ENCODE measurements at places on chromosomes 1 and 21. TPM values are rescaled to one million over a fixed set of nuclear protein-coding genes. Genes with fewer than 3 reads are reported as not detected.

OR2T2 gene
- total RNA-seq, result not detected

CORT gene
- total RNA-seq, result 1.6 TPM

STUM gene
- not detected for total RNA-seq

CELSR2 gene
- 19.0 TPM for total RNA-seq

PLCH2 gene
- 1.5 TPM for total RNA-seq

WNT2B gene
- total RNA-seq, result 1.1 TPM

GRCh38 chr1:217540321-217540720 is 90.6 kb downstream of the GPATCH2 start:
- no peak overlapping the region for H3K4me3 ChIP-seq
- no peaks in the 10 kb centered on the region for H3K27me3 ChIP-seq
- no peaks in the 10 kb centered on the region for H3K4me1 ChIP-seq
- H3K36me3 ChIP-seq, result no peaks in the 10 kb centered on the region

DNA sequence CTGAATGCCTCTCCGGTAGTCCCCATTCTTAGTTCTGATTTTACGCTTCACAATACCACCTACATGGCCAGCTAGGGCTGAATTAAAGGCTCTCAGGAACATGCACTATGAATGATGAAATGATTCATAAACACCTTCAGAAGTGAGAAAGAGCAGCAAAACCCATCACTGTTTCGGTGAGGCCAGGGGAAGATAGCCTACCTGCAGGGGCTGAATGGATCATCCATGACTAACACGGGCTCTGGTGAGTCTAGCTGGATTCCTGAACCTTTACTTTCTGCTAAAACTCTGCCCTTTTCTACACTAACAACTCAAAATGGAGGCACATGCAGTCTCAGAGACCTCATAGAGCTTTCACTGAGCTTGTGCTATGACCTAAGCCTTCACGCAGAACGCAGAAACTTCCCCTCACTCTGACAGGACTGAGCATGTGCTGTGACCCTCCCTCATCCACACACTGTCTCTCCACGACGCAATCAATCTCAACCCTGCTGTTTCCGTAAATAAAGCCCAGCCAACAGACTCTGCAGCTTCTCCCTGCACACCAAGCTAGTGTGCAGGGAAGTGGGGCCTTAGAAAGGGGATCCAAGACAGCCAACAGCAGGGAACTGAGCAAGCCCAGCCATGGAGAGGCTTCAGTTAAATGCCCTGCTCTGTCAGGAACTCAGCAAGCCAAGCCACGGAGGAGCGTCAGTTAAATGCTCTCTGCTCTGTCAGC is 207.8 kb downstream of the SLC45A1 start:
- H3K4me3 ChIP-seq, result peak overlapping the region; percentile 55
- H3K4me1 ChIP-seq, result peaks cover 18% of the 10 kb centered on the region
- H3K36me3 ChIP-seq, result no peaks in the 10 kb centered on the region
- H3K27ac ChIP-seq, result peak overlapping the region; percentile 65

DNA sequence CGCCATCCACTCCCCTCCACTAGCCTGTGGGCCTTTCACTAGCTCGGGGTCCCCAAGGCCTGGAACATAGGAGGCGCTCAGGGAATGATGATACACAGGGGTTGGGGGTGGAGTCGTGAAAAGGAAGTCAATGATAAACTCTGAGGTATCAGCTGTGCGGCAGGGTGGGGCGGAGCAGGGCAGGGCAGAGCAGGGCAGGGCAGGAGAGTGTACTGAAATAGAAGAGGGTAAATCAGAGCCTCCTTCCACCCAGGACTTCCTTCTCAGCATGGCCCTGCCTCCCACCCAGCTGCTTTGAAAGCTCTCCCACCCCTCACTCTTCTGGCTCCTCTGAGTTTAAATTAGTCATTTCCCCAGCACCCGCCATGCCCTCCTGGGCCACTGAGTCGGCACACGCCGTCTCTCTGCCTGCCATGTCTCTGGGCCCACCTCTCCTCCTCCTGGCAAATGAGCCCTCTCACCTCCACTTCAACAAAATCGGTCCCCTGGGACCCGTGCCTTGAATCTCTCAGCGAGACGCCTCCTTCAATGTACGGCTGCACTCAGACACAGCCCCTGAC is 16.9 kb downstream of the CAPZB start:
- DNase-seq, result no peak
- H3K4me1 ChIP-seq, result peaks cover 16% of the 10 kb centered on the region
- H3K27ac ChIP-seq, result no peak overlapping the region
- no peaks in the 10 kb centered on the region for H3K27me3 ChIP-seq
- H3K4me3 ChIP-seq, result no peak overlapping the region
- H3K36me3 ChIP-seq, result no peaks in the 10 kb centered on the region

GRCh38 chr21:29155118-29155932 is 24.9 kb downstream of the MAP3K7CL start:
- no peaks in the 10 kb centered on the region for H3K27me3 ChIP-seq
- no peaks in the 10 kb centered on the region for H3K4me1 ChIP-seq
- no peak overlapping the region for H3K4me3 ChIP-seq
- DNase-seq, result no peak

GRCh38 chr1:76371941-76372340 is 297.4 kb downstream of the ST6GALNAC3 start:
- H3K4me1 ChIP-seq, result no peaks in the 10 kb centered on the region
- no peaks in the 10 kb centered on the region for H3K36me3 ChIP-seq
- H3K27me3 ChIP-seq, result no peaks in the 10 kb centered on the region
- DNase-seq, result no peak

DNA sequence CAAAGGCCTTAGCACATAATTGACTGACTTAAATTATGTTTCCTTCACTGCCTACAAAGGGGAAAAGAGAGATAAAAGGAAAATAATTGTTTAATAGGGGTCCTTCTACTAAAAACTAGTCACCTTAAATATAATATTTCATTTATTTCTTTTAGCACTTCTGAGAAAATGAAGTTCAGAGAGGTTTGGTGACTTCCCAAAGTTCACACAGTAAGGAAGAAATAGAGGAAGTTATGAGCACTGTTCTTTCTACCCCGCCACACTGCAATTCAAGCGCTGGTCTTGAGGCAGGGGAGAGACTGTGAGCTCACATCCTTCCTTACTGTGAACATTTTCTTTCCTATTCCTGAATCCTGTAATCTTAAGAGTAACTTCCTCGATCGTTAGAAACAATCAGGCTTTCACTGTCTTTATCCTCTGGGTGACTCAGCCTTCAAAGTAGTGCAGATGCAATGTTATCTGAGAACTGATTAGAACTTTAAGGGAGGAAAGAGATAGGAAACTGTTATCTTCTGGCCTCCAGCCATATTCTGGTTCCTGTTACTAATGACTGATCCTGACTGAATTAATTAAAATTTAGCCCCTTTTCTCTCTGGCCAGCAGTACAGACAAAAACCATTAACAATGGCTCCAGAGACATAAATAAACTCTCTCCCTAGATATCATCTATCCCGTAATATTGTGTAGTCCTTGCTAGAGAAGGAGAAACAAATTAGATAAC is 6.8 kb downstream of the RGS5 start:
- no peak overlapping the region for H3K4me3 ChIP-seq
- no peak overlapping the region for H3K27ac ChIP-seq
- no peak for DNase-seq
- H3K4me1 ChIP-seq, result no peaks in the 10 kb centered on the region

DNA sequence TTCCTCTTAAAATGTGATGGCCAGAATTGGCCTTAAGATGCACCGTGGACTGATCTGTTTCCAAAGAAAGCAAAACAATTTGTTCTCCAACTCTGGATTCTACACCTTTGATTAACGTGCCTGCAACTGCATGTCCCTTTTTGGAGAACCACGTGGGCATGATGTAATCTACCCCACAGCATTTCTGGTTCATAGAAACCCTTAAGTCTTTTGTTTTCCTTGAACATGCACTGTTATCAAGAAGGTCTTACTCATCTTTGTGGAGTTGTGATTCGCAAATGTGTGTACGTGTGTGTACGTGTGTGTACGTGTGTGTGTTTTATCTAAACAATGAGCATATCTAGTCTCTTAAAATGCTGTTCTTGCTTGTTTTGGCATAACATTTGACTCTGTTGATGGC is 57.8 kb downstream of the LPAR3 start:
- no peak for DNase-seq
- H3K27me3 ChIP-seq, result no peaks in the 10 kb centered on the region
- H3K4me1 ChIP-seq, result peaks cover 32% of the 10 kb centered on the region
- H3K27ac ChIP-seq, result peak overlapping the region; percentile 29

GRCh38 chr21:42565886-42566523 is 52.4 kb downstream of the SLC37A1 start:
- no peak overlapping the region for H3K27ac ChIP-seq
- no peaks in the 10 kb centered on the region for H3K36me3 ChIP-seq
- H3K4me3 ChIP-seq, result no peak overlapping the region
- H3K4me1 ChIP-seq, result no peaks in the 10 kb centered on the region

GRCh38 chr1:201702936-201703335 is 126.0 kb upstream of the IPO9 start:
- no peak for DNase-seq
- no peak overlapping the region for H3K4me3 ChIP-seq
- H3K4me1 ChIP-seq, result no peaks in the 10 kb centered on the region
- H3K36me3 ChIP-seq, result no peaks in the 10 kb centered on the region
- no peaks in the 10 kb centered on the region for H3K27me3 ChIP-seq

GRCh38 chr1:63148825-63149645 is 173.3 kb upstream of the FOXD3 start:
- H3K27ac ChIP-seq, result no peak overlapping the region
- no peaks in the 10 kb centered on the region for H3K4me1 ChIP-seq
- no peaks in the 10 kb centered on the region for H3K36me3 ChIP-seq
- H3K27me3 ChIP-seq, result 0 out of 2 replicates have a peak, but pooled peaks cover 9% of the 10 kb centered on the region

DNA sequence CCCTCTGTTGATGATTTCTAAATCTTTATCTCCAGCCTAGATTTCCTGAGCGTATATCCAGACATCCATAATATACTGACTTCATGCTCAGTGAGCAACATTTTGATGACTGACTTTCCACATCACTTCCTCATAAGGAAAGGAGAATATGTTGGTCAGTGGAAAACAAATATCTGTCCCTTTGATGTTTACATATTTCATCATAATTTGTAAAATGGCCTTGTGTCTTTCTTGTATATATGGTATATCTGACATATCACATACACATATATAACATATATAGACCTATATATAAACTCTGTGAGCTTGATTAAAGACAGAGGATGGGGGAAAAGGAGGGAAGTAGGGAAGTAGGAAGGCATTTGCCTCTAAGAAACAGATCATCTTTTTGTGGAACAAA is 18.6 kb downstream of the ZBTB8A start:
- H3K27ac ChIP-seq, result no peak overlapping the region
- no peaks in the 10 kb centered on the region for H3K36me3 ChIP-seq
- H3K4me1 ChIP-seq, result no peaks in the 10 kb centered on the region
- H3K27me3 ChIP-seq, result no peaks in the 10 kb centered on the region
- no peak for DNase-seq

DNA sequence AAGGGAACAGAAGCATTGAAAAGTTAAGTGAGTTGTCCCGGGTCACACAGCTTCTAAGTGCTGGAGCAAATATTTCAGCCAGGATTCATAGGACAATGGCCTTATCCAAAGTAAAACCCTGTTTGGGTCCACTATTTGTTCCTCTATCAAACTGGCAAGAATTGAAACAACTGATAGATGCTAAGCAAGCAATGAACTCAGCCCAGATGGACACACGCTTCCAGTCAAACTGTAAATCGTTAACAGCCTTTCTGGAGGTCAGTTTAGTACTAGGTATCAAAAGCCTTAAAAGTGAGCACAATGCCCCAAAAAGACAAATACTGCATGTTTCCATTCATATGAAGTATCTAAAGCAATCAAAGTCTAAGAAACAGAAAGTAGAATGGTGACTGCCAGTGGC is 779 bp upstream of the SVBP start:
- H3K27me3 ChIP-seq, result no peaks in the 10 kb centered on the region
- H3K27ac ChIP-seq, result no peak overlapping the region
- no peak for DNase-seq
- H3K4me1 ChIP-seq, result peaks cover 31% of the 10 kb centered on the region
- H3K36me3 ChIP-seq, result no peaks in the 10 kb centered on the region

DNA sequence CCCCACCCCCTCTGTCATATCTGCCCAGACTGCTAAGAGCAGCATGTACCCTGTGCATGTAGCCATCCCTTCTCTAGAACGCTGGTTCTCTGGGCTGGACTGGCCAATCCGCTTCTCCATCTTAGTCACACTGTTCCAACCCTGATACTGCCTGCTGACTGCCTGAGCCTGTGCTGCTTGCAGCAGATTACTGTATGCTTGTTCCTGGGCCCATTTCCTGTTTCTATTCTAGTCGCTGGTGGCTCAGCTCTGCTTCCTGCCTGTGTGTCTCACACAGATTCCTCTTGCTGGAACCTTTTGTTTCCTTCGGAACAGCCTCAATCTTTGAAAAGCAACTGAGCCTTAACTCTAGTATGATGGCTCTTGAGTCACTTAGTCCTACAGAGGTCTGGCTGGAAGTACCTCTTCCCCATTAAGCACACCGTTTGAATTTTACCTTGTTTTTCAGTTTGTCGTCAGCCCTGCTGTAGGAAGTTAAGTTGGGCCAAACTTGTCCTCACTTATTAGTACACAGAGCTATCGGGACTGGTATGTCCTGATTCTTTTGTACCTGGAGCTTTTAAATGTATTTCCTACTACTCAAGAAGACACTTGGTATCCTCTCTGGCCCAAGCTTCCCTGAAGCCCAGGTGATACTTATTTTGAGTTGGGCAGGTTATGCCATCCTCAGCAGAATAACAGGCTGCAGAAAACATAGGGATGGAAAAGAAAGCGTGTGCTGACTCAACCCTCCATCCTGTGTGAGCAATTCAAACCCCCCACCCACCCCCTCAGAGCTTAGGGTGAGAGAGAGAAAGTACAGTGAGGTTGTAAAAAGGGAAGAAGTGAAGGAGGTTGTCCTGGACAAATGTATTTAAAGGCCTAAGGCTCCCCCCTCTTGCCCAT is 43.4 kb upstream of the PIGV start:
- H3K36me3 ChIP-seq, result peaks cover 6% of the 10 kb centered on the region
- no peaks in the 10 kb centered on the region for H3K27me3 ChIP-seq
- DNase-seq, result no peak
- no peaks in the 10 kb centered on the region for H3K4me1 ChIP-seq
- no peak overlapping the region for H3K27ac ChIP-seq
- H3K4me3 ChIP-seq, result no peak overlapping the region

DNA sequence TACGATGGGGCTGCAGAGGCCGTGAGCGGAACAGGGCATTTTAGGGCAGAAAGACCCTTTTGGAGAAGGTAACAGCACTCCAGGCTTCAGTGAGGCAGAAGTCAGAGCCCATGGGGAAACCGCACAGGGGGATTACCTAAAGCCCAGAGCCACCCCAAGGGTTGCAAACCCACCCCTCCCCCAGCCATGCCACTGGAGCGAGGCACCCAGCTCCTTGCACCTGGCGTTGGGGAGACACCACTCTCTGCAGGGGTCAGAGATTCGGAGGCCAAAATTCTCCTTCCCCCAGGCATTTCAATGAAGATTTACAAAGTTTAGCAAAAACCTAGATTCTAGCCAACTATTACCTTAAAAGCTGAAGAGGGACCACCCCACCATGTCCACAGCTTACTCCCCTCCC is 38.4 kb upstream of the CCDC27 start:
- H3K27me3 ChIP-seq, result peaks cover 60% of the 10 kb centered on the region
- no peak overlapping the region for H3K4me3 ChIP-seq
- H3K27ac ChIP-seq, result no peak overlapping the region
- peaks cover 11% of the 10 kb centered on the region for H3K4me1 ChIP-seq
- H3K36me3 ChIP-seq, result no peaks in the 10 kb centered on the region
- no peak for DNase-seq

GRCh38 chr1:25033030-25033827 is 103.2 kb upstream of the RUNX3 start:
- H3K27me3 ChIP-seq, result no peaks in the 10 kb centered on the region
- no peak overlapping the region for H3K4me3 ChIP-seq
- H3K27ac ChIP-seq, result no peak overlapping the region
- DNase-seq, result no peak
- no peaks in the 10 kb centered on the region for H3K36me3 ChIP-seq
- no peaks in the 10 kb centered on the region for H3K4me1 ChIP-seq

- no peaks in the 10 kb centered on the region for H3K4me1 ChIP-seq
- no peak for DNase-seq
- no peak overlapping the region for H3K4me3 ChIP-seq
Measured at GRCh38 chr1:154736841-154737240, 128.9 kb upstream of the ADAR start.
